ENCODE measurements at places on chromosomes 5 and 9.

DNA sequence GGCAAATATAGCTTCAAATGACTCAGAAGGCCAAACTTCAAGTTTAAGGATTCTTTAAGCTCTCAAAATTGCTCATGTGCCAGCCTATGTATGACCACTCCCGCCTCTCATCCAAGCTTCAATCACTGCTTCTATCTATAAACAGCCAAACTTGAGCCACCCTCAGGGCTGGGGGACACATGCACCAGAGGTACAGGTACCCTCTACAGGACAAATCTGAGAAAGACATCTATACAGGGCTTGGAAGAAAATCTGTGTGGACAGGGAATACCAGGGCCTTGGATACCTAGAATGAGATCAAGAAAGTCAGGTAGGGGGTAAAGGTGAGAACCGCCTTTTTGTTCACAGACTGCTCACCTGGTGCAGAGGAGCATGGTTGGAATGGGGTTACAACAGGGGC is 217.9 kb downstream of the ATPSCKMT start:
- DNase-seq, result no peak

DNA sequence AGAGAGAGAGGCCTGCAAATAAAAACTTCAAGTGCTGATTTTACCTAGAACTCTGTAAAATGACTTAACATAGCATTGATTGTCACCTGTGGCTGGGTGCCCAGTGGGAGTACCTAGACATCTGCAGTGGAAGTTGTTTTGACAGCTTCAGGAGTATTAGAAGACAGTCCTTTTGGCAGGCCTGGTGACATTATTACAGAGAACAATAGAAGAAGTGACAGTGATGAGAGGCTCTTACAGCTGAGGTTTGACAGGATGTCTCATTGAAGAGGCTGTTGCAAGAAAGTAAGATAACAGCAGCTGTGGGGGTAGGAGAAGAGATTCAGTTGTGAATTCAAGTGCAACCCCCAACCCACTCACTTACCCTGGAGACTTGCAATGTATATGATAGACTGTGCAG is 27.9 kb upstream of the MUSK start:
- peak; percentile 40 for DNase-seq

- no peak for DNase-seq
Measured at GRCh38 chr9:4550777-4551484, 60.7 kb downstream of the SLC1A1 start.

DNA sequence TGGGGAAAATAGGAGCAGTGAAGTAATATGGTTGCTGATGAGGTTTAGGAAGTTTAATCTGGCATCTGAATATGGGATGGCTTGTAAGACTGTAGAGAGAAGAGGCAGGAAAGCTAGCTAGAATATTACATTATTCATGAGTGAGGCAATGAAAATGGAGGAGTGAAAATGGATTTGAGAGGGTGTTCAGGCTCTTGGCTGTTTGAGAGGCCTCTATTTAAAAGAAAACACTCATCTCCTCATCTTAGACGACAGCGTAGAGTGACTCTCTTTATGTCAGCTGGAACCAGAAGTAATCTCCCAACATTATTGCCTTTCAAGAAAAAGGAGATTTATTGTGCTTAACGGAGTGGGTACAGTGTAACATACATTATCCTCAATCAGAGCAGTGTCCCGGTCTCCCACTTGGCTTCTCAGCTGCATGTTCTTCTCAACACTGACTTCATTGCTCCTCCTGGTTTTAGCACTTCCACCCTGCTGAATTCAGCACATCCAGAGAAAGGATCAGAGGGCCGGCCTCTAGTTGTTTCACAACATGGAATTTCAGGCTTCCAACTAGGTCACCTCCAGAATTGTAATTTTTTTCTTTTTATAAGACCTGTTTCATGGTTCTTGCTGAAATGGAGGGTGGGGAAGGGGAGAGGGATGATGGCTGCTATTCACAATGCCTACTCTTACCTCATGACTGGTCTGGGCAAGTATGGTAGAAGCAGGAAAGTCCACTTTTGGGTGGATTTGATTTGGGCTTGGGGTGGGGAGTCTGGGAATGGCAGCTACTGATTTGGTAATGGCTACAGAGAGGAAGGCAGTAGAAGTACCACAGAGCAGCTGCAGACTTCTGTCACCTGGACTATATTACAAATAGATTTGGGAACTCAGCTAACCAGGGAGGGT is 52.9 kb upstream of the KIAA1958 start:
- DNase-seq, result no peak

DNA sequence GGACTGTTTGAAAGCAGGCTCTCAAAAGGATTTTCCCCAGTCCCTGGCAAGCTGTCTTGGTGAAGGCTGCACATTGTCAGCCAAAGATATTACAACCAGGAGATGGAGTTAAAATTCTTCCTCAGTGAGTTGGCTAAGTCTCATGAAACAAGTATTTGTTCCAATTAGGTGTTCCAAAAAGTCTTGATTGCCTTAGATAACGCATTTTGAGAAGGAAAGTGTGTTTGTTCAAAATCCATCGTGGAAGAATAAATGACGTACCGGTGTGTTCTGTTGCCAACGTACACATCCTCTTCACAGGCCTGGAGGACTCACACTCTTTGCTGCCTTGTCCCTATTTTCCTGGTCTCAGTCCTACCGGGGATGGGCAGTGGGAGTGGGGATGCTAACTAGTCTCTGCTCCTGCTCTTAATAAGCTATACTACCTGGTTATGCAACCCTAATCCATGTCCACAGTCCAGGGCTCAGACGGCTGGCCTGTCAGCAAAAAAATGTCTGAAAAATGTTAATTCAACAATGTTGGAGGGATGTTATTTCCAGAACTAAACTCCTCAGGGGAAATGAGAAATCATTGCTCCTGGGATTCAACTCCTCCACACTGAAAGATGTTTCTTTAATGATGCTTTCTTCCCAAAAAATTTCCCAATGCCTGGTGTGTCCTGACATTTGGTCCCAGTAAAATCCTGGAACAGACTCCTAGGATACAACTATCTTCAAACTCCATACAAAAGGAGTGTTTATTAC is 175.3 kb upstream of the KLF9 start:
- DNase-seq, result peak; percentile 66

- peak; percentile 10 for DNase-seq
Measured at GRCh38 chr9:133604214-133604613, 5.0 kb downstream of the FAM163B start.

Measured in RPMI7951 (cell line).